Esophagus muscularis mucosa (tissue), 4 donors: ENCODE measurements at places on chromosomes 16 and 17. TPM values are rescaled to one million over a fixed set of nuclear protein-coding genes. Genes with fewer than 3 reads are reported as not detected.

DNA sequence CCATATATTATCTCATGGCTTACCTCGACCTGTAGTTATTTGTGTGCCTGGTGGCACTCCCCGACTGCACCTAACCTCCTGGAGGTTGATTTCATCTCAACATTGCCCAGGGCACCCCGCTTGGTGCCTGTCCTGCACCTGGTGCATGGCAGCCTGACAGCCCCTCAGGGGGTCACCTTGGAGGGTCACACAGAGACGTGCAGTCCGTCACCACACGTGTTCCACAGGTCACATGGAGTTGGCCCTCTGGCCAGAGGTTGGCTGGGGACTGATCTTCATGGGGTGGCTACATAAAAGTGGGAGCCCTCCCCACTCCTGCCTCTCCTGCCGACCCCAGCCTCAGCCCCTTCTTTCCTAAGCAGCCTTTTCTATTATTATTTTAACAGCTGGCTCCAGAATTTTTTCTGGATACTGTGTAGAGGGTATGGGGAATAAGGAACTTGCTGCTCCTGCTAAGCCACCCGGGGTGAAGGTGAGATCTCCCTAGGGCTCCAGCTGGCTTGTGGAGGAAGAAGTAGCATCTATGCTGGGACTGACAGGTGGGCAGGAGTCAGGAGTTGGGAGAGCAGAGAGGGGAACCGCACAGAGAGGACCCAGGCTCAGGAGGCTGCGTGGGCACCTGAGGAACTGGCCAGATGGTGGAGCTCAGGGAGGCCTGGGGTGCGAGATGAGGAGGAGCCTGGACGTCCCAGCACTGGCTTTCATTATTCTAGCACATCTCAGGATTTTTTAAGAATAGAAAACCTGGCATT is 12.5 kb upstream of the NKD1 start:
- peak; percentile 74 for DNase-seq
- H3K27me3 ChIP-seq = no peaks in the 10 kb centered on the region
- H3K36me3 ChIP-seq = no peaks in the 10 kb centered on the region
- no peak overlapping the region for H3K27ac ChIP-seq
- no peaks in the 10 kb centered on the region for H3K4me1 ChIP-seq
- no peak overlapping the region for H3K4me3 ChIP-seq

- H3K27me3 ChIP-seq = no peaks in the 10 kb centered on the region
- H3K4me3 ChIP-seq = no peak overlapping the region
- no peaks in the 10 kb centered on the region for H3K36me3 ChIP-seq
- H3K27ac ChIP-seq = no peak overlapping the region
Measured at GRCh38 chr17:6072157-6072556, 2.0 kb downstream of the WSCD1 start.

DNA sequence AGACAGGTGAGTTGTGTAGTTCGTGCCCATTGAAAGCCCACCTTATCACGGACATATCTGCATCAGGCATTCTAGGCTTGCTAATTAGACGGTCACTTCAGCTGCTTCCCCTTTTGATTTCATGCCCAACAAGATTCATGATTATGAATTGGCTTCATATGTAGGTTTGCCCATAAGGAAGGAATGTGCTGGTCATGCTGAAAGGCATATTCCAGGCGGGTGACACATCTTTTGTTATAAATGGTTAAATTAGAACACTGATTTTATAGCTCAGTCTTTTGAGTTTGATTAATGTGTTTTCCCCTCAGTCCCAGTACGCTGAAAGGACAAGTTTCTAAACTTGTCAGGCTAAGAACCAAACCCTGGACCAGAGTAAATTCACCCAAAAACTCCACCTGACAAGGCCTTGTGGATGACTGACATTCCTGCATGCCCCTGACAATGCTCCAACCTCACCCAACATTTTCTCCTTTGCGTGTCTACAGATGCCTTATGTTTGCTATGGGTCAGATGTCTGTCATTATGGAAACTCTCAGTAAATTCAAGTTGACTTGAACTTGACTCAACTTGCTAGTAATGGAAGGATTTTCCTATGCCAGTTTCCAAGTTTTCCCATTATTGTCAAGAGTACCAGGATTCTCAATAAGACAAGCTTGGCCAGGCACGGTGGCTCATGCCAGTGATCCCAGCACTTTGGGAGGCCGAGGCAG is 421.9 kb downstream of the PMP22 start:
- no peak overlapping the region for H3K4me3 ChIP-seq
- no peaks in the 10 kb centered on the region for H3K4me1 ChIP-seq
- no peak overlapping the region for H3K27ac ChIP-seq
- H3K27me3 ChIP-seq = no peaks in the 10 kb centered on the region
- DNase-seq = no peak

DNA sequence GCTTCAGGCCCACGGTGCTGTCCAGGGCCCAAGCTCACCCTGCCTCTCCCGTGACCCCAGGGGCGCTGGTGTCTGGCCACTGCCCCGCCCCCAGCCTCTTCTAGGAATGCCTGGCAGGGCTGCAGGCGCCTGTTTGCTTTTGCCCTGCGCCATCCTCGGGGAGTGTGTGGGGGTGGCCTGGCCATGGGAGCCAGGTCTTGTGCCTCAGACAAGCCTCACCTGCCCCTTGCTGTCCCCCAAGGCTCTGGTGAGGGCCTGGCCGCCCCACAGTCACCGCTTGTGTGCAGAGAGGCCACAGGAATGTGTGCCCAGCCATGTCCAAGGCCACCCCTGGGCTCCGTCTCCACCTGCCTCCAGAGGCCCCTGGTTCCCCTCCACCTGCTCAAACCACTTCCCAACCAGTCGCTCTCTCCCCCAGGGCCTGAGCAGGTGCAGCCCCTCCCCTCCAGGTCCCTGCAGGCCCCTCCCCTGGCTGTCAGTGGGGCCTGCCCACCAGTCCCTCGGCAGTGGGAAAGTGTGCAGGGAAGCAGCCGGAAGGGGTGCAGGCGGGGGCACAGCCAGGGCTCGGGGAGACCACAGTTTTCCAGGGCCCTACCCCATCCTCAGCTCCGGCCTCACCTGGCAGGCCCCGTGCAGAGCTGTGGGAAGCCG is 841 bp upstream of the IGFALS start:
- DNase-seq = no peak
- H3K27ac ChIP-seq = no peak overlapping the region
- no peaks in the 10 kb centered on the region for H3K27me3 ChIP-seq
- H3K4me3 ChIP-seq = no peak overlapping the region

DNA sequence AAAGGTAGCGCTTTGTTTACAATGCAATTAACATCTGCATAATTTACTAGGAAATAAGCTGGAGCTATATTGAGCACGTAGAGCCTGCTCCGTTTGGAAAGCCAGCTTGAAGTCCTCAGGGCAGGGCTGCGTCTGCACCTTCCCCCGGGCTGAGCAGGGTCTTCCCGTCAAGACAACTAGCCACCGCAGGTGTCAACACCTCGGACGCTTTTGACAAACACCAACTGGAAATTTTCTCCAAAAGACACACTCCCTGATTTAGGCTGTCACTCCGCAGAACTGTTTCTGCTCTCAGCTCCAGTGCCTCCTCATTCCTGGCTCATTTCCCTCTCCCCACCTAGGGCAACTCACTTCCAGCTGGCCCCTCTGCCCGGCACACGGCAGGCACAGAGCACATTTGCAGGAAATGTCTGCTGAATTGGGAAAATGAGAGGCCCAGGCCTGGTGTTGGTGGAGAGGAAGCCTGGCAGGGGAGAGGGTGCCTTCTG is 170.3 kb downstream of the MAF start:
- no peaks in the 10 kb centered on the region for H3K4me1 ChIP-seq
- no peak overlapping the region for H3K4me3 ChIP-seq
- no peaks in the 10 kb centered on the region for H3K36me3 ChIP-seq
- no peak overlapping the region for H3K27ac ChIP-seq
- H3K27me3 ChIP-seq = no peaks in the 10 kb centered on the region

DNA sequence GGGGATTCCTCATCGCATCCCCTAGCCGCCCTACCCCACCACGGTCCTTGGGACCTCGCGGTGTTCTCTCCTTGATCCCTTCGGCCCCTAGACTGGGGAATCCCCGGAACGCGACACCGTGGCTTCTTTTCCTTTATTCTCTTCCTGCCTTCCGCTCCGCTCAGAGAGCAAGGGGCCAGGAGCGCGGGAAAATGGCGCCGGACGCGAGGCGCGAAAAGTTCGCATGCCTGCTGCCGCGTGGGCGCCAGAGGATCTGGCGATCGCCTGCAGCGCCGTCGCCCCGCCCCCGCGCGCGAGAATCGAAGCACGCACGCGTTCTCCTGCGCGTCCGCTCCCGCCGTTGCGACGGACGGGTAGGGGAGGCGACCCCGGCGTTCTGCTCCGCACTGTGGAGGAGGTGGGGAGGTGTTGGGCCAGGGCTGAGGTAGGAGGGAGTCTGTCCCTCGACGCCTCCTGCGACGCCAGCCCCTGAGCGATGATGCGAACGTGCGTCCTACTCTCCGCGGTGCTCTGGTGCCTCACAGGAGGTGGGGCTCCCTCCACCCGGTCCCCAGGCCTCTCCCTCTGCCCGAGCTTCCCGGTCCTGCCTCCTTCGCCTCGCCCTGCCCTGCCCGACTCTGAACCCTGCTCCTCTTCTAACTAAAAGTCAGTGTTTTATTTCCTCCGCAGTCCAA is at the start of gene ZPBP2:
ZPBP2 (plus strand) TSS at position 323 of the 674 bp plus-strand sequence; CDS start at position 476, 153 bp downstream.
- peaks cover 27% of the 10 kb centered on the region for H3K27me3 ChIP-seq
- H3K36me3 ChIP-seq = no peaks in the 10 kb centered on the region
- H3K27ac ChIP-seq = no peak within 1 kb of the TSS
- DNase-seq = no peak

DNA sequence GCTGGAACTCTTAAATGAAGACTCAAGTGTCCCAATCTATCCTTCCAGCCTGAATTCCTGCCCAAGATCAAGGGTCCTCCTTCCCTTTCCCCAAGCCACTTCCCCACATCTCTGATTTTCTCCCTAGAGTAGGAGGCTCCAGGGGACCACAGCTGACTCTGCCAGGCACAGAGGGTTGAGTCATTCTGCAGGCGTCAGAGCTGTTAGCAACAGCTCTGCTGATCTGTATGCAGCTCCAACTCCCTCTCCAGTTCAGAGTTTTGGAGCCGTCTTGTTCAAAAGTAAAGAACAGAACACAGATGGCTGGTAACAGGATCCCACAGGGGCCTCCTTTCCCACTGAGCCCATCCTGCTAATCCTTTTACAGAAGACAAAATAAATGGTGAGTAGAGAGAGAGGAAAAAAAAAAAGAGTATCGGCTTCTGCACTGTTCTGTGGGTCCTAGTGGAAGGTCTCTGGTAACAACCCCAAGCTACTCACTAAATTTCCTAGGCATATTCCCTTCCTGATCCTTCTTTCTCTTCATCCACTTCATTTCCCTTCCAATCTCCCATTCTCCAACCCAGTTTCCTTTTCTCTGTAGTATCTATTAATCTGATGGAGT is 13.4 kb upstream of the TAOK1 start:
- H3K4me1 ChIP-seq = no peaks in the 10 kb centered on the region
- peak overlapping the region; percentile 45 for H3K27ac ChIP-seq
- H3K36me3 ChIP-seq = no peaks in the 10 kb centered on the region
- H3K4me3 ChIP-seq = no peak overlapping the region

DNA sequence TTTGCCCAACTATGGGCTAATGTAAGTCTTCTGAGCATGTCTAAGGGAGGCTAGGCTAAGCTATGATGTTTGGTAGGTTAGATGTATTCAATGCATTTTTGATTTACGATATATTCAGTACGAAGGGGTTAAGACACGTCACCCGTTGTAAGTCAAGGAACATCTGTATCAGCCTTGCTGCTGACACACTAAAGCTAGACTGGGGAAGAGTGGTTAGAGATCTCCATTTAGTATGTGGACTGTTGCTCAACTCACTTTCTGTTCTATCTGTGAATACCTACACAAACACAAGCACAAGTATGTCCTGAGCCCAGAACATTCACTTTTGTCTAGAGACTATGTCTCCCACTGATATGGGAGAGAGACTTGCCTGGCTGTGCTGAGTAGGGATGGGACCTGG is 71.5 kb downstream of the VMP1 start:
- no peaks in the 10 kb centered on the region for H3K27me3 ChIP-seq
- H3K36me3 ChIP-seq = peaks cover 42% of the 10 kb centered on the region
- H3K4me3 ChIP-seq = no peak overlapping the region
- peaks cover 7% of the 10 kb centered on the region for H3K4me1 ChIP-seq
- DNase-seq = no peak

DNA sequence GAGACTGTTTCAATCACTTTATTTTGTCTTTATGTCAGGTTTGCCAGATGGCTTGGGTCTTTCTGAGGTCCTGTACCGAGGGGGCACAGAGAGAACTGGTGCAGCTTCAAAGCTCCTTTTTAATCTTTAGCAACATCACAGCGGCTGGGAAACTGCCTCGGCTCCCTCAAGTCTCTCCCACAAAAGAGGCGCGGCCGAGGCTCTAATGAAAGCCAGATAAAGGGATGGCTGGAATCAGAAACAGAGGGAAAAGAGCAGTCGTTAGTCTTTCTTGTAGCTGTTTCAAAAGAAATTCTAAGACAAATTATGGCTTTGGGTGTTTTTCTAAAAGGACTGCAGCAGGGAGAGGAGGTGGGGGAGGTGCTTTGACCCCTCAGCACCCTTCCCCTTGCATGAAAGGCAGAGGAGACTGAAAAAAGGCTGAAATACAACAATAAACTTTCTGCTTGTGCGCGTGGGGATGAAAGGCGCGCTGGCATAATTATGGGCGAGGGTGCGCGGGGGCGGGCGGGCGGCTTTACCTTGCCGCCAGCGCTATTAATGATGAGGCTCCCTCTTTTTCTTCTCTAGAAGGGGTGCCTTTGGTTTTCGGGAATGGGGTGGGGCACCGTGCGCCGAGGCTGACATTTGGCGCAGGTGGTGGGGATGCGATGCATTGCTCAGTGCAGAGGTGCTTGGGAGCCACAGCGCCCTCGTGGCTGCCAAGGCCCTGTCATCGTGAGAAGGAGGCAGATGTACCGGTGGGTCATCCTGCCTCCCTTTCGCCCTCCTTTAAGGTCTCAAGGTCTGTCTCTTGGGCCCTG is 22.3 kb upstream of the BRD7 start:
- H3K27ac ChIP-seq = no peak overlapping the region
- H3K4me3 ChIP-seq = no peak overlapping the region
- H3K27me3 ChIP-seq = no peaks in the 10 kb centered on the region
- no peak for DNase-seq
- H3K36me3 ChIP-seq = no peaks in the 10 kb centered on the region

GRCh38 chr16:69566981-69567680 is 1.4 kb downstream of the NFAT5 start:
- no peaks in the 10 kb centered on the region for H3K27me3 ChIP-seq
- DNase-seq = no peak
- H3K4me3 ChIP-seq = peak overlapping the region; percentile 92

- peaks cover 18% of the 10 kb centered on the region for H3K4me1 ChIP-seq
- no peak for DNase-seq
- peak within 1 kb of the TSS; percentile 62 for H3K4me3 ChIP-seq
- no peaks in the 10 kb centered on the region for H3K36me3 ChIP-seq
- no peaks in the 10 kb centered on the region for H3K27me3 ChIP-seq
Measured at GRCh38 chr17:50274142-50274896, at the start of gene TMEM92. Gene TMEM92, plus strand, starts transcription at chr17:50274466. Its CDS starts 36 bp downstream, at chr17:50274502.

The MT1H gene
- total RNA-seq = not detected

The VPS4A gene
- 44.9 TPM for total RNA-seq
